Fibroblast of the aortic adventitia (primary cell): ENCODE measurements at places on chromosomes 4 and X. TPM values are rescaled to one million over a fixed set of nuclear protein-coding genes. Genes with fewer than 3 reads are reported as not detected.

GRCh38 chrX:41671082-41671481, 17.7 kb upstream of the GPR34 start:
- DNase-seq = no peak

DNA sequence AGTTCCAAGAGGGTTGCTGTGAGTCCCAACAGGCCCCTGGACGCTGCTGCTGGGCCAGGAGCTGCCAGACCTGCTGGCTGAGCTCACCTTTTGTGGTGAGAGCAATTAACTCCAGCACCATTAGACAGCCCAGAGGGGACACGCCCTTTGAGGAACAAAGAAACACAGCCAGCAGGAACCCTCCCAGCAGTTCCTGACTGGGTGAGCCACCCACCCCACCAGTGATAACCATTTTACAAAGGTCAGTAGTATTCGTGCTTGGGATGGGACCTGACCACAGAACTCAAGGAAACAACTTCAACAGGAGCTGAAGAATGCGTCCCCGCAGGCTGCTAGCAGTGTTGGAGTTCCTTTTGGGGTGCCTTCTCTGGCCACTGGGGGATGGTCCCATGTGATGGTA, 38.8 kb upstream of the AFAP1 start:
- DNase-seq = no peak

- DNase-seq = no peak
These were observed 37.5 kb downstream of the SPINK2 start for GRCh38 chr4:56783986-56784385.

DNA sequence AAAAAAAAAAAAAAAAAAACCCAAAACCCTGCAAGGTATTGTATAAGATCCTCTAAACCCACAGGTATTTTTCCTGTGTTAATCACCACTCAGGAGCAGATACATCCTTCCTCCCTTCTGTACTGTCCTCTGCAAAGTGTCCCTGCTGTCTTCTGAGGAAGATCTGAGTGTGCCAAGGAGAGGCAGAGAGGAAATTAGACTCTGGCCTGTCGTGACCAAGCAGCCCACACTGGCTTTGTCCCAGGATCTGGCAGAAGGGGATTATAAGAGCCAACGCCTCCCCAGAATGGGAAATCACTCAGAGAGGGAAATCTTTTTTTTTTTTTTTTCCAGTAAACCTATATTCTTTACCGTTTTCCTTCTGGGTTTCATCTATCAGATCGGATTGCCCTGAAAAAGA, 39.6 kb downstream of the PTCHD1 start:
- no peak for DNase-seq

Gene GPR34
- total RNA-seq = not detected in 2 replicates
